ENCODE measurements at places on chromosomes 11 and 22.

DNA sequence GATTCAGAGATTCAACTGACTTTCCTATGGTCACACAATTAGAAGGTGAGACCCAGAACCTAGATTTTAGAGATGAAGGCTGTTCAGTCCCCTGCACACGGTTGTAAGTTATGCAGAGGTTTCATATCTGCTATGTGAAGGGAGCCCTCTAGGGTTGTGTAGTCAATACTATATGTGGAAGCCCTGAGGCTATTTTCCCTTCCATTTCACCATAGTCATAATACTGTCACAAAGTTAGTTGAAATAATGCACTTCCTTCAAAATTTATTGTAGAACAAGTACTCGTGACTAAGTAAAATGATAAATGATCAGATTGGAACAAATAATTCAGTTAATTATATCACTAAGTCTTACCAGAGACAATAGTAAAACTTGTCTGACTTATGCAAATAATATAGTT is 48.8 kb downstream of the ENDOD1 start:
- no peak for DNase-seq

GRCh38 chr11:58621586-58622262 is 741 bp upstream of the CNTF start:
- DNase-seq: no peak

GRCh38 chr11:22432291-22433093 is 94.3 kb downstream of the SLC17A6 start:
- DNase-seq: no peak

DNA sequence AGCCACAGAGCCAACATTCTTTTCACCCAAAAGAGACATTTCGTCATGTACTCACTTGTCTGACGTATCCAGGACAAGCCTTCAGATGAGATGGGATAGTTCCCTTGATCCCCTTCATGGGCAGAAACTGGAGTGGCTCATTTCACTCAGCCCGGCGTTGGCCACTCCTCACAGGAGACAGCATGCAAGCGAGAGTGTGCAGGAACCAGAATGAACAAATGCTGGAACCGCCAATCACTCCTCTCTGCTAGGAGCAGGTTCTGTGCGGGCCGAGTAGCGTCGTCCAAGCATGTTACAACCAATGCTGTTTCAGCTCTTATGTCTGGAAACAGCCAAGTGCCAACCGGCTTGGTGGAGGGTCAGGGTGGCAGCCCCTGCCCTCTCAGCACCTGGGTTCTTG is 56.7 kb upstream of the GNAZ start:
- no peak for DNase-seq

GRCh38 chr11:5380740-5381342 is 2.8 kb upstream of the OR51M1 start:
- DNase-seq: peak; percentile 10

DNA sequence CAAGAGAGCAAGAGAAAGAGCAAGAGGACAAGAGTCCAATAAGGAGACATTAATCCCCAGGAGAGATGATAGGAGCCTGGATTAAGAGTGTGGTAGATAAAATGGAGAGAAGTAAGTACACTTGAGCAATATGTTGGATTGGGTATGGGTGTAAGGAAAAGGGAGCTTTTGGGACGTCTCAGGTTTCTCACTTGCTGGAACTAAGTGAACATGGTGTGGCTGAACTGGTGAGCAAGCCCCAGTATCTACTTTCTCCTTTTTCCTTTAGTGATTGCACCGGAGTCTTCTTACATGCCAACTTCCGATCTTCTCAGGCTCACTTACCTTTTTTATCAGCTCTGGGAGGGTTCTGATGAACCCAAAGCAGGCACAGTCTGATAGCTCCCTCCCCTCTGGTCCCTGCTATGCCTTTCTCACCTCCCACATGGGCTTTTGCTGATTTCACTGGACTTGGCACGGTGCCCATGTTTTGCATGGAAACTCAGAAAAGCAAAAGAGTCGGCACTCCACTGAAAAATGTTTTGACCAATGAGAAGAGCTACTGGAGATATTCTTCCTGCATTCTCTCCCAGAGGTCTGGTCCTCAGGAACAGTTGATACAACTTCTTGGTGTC is 14.5 kb upstream of the APLNR start:
- no peak for DNase-seq

DNA sequence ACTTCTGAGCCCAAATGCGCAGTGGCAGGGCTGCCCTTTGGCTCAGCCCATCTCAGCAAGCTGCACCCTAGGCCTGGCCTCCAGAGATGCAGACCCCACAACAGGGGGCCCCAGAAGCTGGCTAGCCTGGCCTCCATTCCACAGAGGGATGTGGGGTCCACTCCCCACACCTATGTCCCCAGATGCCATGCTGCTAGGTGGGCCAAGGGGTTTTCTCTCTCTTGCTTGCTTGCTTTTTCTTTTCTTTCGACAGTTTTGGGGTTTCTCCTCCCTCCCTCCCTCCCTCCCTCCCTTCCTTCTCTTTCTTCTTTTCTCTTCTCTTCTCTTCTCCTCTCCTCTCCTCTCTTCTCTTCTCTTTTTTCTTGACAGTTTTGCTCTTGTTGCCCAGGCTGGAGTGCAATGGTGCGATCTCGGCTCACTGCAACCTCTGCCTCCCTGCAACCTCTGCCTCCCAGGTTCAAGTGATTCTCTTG is 9.6 kb downstream of the SCARF2 start:
- DNase-seq: no peak

DNA sequence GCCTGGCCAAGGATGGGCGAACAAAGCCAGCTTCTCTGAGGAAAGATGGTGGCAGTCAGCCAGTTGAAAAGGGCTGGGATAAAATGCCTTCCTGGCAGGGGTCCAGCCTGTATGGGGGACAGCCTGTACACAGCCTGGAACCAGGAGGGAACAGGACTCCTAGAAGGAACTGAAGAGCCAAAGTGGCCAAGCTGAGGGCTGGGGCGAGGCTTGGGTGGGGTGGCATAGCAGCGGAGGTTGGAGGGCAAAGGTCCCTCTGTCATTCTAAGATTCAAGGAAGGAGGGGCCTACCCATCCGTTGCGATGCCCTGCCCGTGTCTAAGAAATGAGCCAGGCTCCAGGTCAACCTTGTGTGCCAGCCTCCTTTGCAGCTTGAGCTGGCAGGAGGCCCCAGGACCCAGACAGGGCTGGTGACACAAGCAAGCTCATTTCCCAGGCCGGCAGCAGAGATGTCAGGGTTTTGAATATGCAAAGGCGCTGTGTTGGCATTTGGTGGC is 22.6 kb downstream of the FADD start:
- DNase-seq: no peak

- DNase-seq: no peak
Measured at GRCh38 chr11:803770-804598, 1.0 kb downstream of the PIDD1 start.

GRCh38 chr11:82733444-82734119 is at the start of gene FAM181B:
Gene FAM181B (minus strand): TSS chr11:82733864. CDS start chr11:82733729, 135 bp downstream.
- no peak for DNase-seq

GRCh38 chr11:128929991-128930390 is 12.7 kb downstream of the TP53AIP1 start:
- no peak for DNase-seq

DNA sequence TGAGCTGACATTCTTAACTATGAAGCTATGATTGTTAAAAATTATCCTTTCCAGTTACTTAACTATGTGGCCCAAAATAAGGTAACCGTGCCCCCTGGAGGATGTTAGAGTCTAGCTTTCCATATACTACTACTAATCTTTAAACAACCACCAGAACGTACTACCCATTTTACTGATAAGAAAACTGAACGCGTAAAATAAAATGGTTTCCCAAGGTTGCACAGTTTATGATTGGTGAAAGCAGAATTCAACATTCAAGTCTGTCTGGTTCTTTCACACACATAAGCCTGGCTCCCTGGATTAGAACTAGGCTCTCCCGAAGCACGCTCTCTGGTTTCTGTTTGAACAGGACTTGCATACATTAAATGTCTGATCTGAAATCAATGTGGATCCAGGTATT is 437.8 kb upstream of the CCDC90B start:
- DNase-seq: no peak

- DNase-seq: peak; percentile 78
Measured at GRCh38 chr11:64723117-64723906, at the start of gene NRXN2. Gene NRXN2 (minus strand): TSS chr11:64723197. CDS start chr11:64713699, 9,498 bp downstream.

GRCh38 chr11:70860888-70861287 is 391.5 kb downstream of the SHANK2 start:
- no peak for DNase-seq

DNA sequence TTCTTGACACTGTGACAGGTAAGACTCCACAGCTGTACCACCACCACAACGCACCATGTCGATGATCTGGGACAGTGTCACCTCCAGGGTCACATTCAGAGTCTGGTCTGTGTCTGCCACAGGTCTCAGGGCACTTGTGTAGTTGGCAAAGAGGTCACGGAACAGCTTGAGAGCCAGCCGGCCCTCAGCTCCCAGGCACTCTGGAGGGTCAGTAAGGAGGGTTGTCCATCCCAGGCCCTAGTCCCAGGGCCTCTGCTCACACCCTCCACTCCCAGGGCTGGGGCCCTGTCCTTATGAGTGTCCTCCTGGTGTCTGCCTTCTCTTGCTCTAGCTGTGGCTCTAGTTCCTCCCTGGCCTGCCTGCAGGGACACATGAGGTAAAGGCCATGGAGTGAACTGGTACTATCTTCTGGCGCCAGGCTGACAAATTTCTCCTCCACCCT is 1.4 kb downstream of the CHRNA10 start:
- DNase-seq: no peak

- no peak for DNase-seq
Measured at GRCh38 chr11:104665641-104666040, 232.6 kb downstream of the CASP12 start.

GRCh38 chr11:119480380-119481020 is 57.5 kb upstream of the THY1 start:
- DNase-seq: no peak

- DNase-seq: no peak
Measured at GRCh38 chr22:46273432-46274148, 5.8 kb downstream of the TTC38 start.

GRCh38 chr11:2077061-2077802 is 62.0 kb downstream of the IGF2 start:
- DNase-seq: peak; percentile 31

GRCh38 chr11:66845143-66845875 is 2.1 kb downstream of the RCE1 start:
- no peak for DNase-seq

- no peak for DNase-seq
Measured at GRCh38 chr11:46322759-46323158, 24.5 kb upstream of the DGKZ start.

DNA sequence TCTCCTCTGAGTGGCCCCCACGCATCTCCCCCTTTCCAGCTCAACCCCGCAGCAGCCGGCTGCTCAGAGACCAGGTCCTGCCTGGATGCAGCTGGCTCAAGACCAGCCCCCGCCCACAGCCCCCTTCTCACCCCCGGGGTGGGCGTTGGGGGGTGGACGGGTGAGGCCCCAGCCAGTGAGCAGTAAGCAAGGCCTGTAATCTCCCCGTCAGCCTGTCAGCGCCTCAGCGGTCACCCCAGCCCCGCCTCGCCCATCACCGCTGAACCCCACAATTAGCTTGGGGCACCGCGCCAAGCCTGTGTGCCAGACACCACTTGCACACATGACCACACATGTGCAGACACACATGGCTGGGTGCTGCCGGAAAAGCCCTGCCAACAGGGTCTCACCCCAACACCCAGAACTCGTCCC is 5.9 kb downstream of the PLXNB2 start:
- DNase-seq: no peak

DNA sequence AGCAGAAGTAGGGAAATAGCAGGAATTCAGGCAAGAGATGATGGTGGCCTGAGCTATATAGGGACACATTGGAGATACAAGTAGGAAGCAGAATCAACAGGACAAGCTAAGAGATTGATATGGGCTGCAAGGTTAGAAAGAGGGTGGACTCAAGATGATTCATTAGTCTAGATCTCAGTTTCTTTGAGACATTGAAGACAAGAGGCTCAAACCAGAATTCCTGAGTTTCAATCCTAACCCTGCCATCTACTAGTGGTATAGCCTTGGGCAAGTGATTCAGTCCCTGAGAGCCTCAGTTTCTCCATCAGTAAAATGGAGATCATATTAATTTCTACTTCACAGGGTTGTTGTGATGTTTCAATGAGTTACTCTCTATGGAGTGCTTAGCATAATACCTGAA is 53.1 kb upstream of the NAV2 start:
- DNase-seq: no peak

- no peak for DNase-seq
Measured at GRCh38 chr11:77175021-77175842, 47.2 kb downstream of the MYO7A start.

DNA sequence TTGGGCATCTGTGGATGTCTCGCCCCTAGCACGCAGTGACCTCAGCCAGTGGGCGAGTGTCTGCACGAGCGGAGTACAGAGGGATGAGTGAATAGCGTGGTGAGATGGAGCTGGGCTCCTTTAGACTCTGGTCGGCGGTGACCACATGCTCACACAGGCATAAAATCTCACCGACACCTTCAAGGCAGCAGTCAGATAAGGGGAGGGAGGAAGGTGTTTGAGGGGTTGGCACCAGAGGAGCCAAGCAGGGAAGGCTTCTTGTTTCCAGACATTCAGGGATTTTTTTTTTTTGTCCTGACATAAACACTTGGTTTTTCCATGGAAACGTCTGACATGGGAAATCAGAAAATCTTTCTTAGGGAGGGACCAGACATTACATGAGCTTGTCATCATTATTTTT is 35.8 kb downstream of the GRIK4 start:
- DNase-seq: no peak

GRCh38 chr22:44363980-44364750 is 51.4 kb upstream of the SHISAL1 start:
- DNase-seq: no peak

DNA sequence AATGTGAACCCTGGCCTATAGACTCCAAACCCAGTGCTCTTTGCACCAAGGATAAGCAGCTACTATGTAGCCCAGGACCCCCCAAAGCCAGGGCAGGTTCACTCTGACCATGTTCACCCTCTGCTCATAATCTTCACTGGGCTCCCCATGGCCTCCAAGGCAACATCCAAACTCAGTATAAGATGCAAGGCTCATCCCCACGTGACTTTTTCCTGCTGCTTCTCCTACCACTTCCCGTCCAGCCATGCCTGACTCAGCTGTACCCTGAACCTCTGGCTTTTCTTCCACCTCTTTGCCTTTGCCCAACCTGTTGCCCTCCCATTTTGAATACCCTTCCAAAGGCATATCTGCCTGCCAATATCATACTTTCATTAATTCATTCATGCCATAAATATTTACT is 27.8 kb downstream of the PDE2A start:
- DNase-seq: no peak

GRCh38 chr11:97610000-97610399 is 1220.2 kb downstream of the JRKL start:
- DNase-seq: no peak

DNA sequence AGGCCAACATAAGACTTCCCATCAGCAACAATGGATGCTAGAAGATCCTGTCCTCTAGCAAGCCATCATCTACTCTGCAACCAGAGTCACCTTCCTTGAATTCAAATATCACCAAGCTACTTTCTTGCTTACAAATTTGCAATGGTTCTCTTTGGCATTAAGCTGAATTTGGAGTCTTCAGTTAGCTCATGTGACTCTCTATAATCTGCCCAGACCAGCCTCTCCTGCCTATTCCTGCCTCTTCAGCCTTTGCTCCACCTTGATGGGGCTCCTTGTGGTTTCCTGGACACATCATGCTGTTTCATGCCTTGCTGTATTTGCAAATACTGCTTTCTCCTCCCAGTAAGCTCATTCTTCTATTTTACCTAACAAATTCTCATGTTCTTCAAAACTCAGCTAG is 82.3 kb downstream of the RASSF10 start:
- DNase-seq: no peak

GRCh38 chr11:66625752-66626149 is 9.3 kb downstream of the RBM14 start:
- DNase-seq: no peak

GRCh38 chr11:47986742-47987141 is 6.4 kb downstream of the PTPRJ start:
- DNase-seq: no peak

All from stimulated activated CD4-positive, alpha-beta T cell treated with anti-CD3 and anti-CD28 coated beads, Interleukin-12 subunit alpha, Interleukin-12 subunit beta, amount 100 ng/mL, for 48 hours (primary cell).